ENCODE measurements at places on chromosomes 4 and X.

GRCh38 chrX:19342331-19342906, 1.3 kb upstream of the PDHA1 start:
- DNase-seq = no peak

- DNase-seq = no peak
These were observed 210.7 kb upstream of the MAD2L1 start for GRCh38 chr4:120277391-120277790.

- no peak for DNase-seq
These were observed 6.4 kb upstream of the HERC3 start for GRCh38 chr4:88585917-88586316.

DNA sequence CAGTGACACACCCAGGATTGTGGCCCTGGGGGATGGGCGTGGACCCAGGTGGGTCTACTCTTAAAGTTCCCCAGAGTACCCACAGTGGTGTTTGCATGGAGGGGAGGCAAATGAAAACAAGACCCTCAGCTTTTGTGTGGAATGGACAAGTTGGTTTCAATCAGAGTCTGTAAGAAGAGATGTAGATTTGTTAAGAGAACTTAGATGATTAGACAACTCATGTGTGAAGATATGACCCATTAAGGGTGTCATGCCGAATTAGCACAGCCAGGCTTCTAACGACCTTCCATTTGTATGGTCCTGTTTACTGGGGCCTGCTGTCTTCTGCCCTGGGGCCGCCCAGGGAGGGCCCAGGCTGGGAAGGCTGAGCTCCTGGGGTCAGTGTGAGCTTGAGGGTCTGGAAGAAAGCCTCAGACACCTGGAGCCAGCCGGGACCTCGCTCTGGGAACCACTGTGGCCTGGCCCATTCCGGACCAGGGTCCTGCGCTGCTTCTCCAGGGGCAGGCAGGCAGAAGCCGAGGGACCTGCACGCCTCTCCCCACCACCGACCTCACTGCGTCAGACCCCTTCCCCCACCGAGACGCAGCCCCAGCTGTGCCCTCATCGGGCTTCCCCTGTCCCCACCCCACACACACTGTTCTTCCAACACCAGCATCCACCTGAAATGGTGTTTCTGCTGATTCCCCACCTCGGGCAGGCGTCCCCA, 20.4 kb downstream of the UVSSA start:
- no peak for DNase-seq

DNA sequence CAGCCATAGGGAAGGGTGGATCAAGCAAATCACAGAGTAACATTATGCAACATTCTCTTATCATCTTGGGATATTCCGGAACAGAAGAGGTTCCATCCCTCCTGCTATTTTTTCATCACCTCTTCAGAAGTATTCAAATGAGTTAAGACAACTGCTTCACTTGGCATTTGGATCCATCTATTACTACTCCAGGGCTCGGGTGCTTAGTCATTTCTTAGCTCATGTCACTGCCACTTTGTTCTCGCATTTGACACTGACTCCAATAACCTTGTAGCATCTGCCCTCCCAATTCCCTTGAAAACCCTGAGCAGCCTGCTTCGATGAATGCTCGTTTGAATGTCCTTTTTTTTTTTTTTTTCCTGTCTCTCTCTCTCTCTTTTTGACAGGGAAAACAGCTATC, 114.9 kb downstream of the PPARGC1A start:
- no peak for DNase-seq

- DNase-seq = peak; percentile 19
These were observed 80.3 kb downstream of the GPC4 start for GRCh38 chrX:133335027-133335426.

DNA sequence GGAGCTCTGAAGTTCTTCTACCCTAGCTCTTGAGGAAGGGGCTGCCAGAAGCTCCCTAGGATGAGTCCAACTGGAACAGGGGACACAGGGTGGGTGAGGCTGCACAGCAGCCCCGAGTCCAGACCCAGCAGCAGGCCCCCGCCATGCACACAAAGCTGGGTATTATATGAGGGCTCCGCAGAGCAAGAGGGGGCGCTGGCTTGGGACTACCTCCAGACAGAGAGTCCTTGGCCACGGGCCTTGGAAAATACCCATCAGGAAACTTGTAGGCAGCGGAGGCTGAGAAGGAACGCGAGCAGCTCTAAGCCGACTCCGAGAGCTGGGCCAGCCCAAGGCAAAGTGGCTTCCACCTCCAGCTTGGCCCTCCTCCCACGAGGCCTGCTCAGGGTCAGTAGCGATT, 8.1 kb downstream of the HCFC1 start:
- no peak for DNase-seq

DNA sequence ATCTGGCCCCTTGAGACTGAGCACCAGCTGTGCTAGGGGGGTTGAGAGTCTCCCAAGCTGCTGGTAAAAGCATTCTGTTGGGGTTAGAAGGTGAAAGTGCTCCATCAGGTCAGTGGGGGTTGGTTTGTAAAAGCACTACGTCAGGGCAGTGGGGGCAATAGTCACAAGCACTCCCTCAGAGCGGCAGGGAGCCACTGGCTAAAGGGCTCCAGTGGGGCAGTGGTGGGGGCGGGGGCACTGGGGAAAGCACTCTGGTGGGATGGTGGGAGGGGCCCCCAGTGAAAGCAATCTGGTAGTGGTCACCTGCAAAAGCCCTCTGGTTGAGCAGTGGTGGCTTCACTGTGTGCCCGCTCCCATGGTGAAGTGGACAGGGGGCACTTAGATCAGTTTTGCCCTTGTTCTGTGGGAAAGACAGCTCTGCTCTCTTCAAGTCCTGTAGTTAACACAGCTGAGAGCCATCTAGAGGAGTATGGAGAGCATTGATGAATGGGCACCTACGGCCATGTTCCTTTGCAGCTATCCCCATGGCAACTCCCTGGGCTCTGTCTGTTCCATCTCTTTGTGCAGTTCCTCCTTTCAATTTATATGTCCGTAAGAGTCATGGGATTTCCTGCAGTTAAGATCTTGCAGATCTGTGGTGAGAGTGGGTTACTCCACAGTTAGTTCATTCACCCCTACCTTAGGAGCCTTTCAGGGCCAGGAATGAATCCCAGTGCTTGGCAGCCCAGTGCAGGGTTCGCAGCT, 106.4 kb downstream of the SH3BGRL start:
- no peak for DNase-seq

DNA sequence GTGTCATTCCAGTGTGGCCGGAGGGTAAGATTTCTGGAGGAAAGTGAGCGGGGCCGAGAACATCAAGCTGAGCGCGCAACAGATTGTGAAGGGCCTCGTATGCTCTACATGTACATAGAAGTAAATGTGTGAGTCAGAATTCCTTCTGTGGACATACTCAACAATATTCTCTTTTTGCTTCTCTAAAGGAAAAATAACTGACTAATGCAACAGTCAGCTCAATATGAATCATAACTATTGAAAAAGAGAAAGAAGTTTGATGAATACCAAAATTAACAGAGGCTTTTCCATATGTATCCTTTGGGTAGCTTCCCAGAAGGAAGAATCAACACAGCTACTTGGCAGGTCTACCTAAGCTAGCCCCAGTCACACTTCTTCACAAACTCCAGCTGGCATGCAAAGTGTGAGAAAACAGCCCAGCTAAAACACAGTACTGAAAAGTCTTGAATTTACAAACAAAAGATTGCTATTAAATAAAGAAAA, 87.5 kb upstream of the ZFP42 start:
- no peak for DNase-seq

DNA sequence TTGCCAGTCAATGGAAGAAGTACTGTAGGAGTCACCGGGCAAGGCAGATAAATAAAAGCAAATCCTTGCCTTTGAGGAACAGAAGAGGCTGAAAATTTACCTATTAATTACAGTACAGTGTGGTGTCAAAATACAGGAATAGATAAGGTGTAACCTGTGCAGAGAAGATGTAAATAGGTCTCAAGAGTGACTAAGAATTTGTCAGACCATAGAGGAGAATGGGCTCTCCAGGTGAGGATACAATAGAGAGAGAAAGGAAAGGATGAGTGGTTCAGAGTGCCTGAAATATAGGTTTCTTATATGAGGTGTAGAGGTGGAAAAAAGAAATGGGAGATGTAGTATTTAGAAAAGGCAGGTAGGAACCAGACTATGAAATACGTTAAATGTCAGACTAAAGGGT, 801 bp upstream of the ZC4H2 start:
- DNase-seq = no peak

- DNase-seq = no peak
These were observed 451.5 kb downstream of the UBE2NL start for GRCh38 chrX:144335402-144335801.

DNA sequence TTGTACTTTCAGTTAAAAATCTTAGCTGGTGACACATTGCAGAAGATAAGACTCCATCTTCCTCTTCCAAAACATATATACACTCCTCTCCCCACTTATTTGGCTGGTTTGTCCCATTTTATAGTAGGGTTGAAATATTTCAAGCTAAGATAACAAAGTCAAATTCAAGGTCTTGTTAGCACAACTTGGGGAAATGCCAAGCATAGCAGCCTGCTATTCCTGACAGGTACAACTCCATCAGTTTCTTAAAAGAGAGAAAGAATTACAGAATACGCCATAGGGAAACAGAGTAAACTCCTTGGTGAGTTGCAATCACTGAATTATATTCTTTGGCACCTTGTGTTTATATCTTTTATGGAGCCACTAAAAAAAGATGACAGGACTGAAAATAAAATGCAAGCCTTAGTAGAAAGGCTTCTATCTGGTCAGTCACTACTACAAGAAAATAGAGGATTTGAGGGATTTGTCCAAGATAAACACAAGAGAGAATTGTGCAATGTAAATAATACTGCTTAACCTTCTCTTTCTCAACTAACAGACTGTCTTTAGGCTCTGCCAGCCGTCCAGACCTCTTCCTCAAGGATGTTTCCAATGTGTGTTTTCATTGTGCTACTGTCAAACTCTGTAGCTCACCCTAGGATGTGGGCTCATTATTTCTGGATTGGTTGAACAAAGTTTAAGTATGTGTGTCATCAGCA, 170.3 kb downstream of the VEGFC start:
- DNase-seq = no peak

- DNase-seq = no peak
These were observed 62.3 kb downstream of the CCNG2 start for GRCh38 chr4:77219266-77219665.

DNA sequence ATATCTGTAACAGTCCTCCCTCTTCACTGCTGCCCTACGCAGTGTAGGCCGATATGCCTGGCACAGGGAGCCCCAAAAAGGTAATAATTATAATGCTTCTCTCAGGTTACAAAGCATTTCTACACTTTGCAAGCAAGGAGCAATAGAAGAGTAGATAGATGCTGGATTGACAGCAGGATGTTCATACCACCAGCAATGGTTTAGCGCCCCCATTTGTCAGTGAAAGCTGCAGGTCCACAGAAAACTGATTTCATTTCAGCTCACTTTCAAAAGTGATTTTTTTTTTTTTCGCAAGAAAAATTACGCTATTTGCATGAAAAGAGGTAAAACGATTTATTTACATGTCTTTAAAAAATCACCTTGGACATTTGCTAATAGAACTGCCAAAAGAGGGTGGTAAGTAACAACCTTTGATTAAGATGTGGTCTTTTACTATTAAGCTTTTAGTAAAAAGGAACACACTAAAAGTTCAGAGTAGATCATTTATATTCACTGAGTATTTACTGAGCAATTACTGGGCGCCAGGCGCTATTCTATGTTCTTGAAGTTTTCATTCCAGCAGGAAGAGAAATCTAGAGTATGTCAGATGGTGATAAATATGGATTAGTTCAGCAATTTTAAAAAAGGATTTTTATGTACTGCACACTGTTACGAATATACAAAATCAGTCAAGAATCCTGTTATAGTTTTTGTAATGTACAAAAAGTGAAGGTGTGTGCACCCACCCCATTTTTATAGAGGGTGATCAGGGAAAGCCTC, 34.4 kb downstream of the HPF1 start:
- DNase-seq = no peak

- DNase-seq = no peak
These were observed 39.9 kb downstream of the APBB2 start for GRCh38 chr4:41174444-41174843.

DNA sequence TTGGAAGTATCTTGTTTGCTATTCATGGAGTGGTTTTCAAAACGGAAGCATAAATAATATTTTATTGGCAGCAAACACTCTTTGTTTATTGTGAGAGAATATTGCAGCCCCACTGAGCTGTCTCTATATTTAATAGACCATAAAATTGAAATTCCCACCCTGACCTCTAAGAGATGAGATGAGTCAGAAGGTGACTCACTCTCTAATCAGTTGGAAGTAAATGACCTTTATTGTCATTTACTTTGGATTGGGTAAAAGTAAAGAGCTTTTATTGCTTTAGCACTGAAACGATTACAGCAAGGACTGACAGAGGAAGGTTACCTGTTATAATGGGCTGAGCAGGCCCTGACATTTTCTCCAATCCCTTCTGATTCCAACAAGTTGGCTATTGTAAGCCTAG, 55.0 kb downstream of the SYTL5 start:
- DNase-seq = no peak

DNA sequence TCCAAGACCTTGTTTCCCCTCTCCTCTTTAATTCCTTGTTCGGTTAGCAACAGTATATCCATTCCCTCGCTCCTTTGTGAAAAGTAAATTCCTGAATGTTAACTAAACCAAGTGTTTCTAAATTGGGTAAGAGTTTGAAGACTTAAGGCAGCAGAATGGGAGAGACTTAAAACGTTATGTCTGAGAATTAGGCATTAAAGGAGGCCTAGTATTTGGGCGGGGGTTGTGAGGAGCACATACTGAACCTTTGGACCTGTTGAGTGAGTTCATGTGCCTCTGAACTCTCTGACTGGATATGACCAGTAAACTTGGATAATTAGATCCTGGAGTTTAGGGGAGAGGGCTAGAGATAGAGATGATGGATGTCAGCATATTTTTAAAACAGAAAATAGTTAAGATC, 1.2 kb downstream of the MSMO1 start:
- DNase-seq = no peak

DNA sequence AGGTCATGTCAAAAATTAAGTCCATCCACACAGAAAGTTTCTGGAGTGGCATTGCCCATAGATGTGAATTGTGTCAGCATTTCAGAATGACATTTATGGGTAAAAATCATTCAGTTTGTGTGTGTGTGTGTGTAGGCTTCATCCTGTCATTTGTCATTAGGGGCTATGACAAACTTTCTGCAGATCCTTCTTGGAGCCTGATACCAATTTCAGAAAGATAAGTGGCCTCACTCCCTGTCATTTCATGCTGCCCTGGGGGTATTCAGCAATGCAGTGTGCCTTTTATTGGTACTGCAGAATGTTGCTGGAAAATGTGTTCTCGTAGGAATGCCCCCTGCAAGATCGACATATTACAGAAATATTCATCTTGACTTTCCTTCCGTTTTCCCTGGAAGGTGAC, 659.7 kb downstream of the NLGN4X start:
- no peak for DNase-seq

GRCh38 chrX:100076031-100076430, 334.0 kb downstream of the PCDH19 start:
- DNase-seq = no peak

DNA sequence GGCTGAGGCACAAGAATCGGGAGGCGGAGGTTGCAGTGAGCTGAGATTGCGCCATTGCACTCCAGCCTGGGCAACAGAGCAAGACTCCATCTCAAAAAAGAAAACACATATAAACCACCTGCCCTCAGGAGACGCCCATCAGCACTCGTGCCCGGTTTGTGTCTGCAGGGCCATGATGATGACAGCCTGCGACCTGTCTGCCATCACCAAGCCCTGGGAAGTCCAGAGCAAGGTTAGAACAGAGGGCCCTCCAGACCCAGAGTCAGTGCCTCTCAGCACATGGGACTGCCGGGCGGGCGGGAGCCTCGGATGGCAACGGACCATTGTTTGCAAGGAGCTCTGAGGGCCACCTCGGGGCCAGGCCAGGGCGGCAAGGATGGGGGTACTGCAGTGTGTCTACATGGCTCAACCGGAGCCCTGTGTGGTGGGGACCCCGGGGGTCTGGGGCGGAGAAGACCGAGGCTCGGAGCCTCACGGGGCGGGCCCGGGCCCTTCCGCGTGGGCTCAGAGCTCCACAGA, 9.3 kb downstream of the ATP5ME start:
- no peak for DNase-seq

Data from anterior cingulate cortex (tissue), 58 donors.